ENCODE measurements at places on chromosomes 6 and 20.

- ATAC-seq: no peak
These were observed 188.2 kb downstream of the ZFP64 start for GRCh38 chr20:52003415-52003814.

- no peak for ATAC-seq
These were observed 7.5 kb upstream of the APCDD1L start for GRCh38 chr20:58522666-58523065.

DNA sequence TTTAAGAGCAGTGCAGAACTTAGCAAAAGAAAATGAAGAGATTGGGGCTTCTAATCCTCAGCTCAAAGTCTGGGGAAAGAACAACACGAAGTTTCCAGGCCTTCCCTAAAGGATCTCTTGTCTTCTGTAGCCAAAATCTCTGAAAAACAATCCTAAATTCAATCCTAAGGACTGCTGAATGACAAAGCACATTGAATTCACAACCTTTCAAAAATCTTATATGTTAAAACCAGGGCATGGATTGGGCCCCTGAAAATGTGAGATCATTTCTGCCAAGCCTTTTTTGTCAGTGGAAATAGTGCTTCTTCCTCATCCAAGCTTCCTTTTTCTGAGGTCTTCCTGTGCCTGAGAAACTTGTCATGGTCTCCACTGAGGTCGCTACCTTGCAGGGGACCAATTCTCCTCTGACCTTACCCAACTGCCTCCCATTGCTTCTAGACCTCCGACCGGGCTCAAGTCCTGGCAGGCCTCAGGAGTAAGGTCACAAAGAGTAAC is 126.2 kb upstream of the ARID1B start:
- ATAC-seq: no peak

DNA sequence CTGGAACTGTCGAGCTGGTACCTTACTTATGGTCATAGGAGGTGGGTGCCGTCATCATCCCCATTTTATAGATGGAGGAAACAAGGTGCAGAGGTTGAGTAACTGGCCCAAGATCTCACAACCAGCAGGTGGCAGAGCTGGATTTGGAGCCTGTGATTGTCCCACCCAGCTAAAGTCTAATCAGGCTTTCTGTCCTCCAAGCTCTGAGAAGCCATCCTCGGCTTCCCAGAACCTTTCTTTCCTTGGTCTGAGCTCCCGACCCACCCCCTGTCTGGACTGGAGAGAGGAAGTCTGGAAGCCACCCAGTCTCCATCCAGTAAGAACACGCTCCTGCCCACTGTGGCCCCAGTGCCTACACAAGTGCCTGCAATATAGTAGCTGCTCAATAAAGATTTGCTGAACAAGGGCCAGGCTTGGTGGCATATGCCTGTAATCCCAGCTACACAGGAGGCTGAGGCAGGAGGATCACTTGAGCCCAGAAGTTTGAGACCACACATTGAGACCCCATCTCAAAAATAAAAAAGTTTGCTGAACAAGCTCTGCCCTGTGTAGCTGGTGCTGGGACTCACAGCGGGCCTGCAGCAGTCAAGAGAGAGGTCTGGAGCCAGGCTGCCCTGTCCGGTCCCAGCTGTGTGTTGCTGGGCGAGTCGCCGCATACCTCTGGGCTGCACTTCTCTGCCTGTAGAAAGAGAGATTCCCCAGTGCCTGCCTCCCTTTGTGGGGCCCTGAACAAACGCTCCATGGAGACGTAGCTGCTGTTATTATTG is 32.5 kb upstream of the DLGAP4 start:
- no peak for ATAC-seq
